Type B pancreatic cell (in vitro differentiated cells): ENCODE measurements at places on chromosomes 1 and 21.

DNA sequence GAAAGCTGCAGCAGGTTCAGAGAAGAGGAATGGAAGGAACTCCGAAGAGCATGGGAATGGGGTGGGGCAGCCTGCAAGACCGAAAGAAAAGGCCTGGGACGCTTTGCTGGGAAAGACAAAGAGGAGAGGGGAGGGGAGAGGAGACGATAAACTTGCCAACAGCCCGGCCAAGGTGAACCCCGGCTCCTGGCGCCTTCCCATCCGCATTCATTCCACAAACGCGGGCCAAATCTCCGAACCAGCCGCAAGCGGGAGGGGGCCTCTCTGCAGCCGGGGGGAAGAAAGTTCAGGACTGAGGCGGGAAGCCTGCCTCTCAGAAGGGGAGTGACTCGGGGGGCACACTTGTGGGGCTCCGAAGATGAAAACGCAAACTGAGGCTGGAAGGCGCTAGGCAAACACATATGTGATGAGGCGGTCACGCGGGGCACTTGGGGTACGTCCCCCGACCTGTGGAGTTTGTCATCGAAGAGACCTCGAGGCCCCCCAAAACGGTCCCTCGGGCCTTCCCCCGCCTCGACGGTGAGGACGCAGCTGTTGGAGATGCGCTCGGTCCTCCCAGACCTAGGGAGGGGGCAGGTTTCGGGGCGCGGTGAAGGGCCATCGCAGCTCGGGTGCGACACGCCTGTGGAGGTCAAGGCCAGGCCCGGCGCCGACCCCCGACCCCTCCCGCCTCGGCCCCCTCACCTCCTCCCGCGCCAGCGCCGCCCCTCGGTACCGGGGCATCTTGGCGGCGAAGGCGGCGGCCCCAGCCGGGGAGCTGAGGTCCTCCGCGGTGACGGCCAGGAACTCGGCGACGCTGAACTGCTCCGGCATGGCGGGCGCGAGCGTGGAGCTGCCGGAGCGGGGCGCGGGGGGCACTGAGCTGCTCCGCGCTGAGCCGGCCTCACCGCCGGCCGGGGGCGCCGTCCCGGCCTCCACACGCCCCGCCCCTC, at the start of gene ASAP3:
Gene ASAP3 (minus strand): TSS at position 859 of the 932 bp plus-strand sequence. CDS start 46 bp downstream, at position 813.
- H3K36me3 ChIP-seq, result peaks cover 3% of the 10 kb centered on the region
- H3K27ac ChIP-seq, result peak within 1 kb of the TSS; percentile 83
- H3K4me1 ChIP-seq, result peaks cover 51% of the 10 kb centered on the region
- H3K27me3 ChIP-seq, result peaks cover 3% of the 10 kb centered on the region

- peaks cover 8% of the 10 kb centered on the region for H3K27me3 ChIP-seq
- peaks cover 5% of the 10 kb centered on the region for H3K4me1 ChIP-seq
- peak overlapping the region; percentile 40 for H3K27ac ChIP-seq
Measured at GRCh38 chr1:3451994-3452865, 2.2 kb upstream of the ARHGEF16 start.

DNA sequence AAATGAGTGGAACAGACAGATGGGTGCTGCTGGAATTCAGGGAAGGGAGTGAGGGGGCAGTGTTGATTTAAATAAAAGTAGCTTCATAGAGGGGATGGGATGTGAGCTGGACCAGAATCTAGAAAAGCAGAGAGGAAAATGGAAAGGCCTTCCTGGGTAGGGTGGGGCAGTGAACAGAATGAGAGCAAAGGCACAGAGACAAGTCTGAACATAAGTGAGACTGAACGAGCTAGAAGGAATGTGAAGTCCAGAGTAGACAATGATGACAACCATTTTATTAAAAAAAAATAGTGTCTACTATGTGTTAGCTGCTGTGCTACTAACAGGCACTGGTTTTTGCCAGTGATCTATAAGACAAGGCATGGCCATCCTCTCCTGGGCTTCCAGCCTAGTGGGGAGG, 36.0 kb downstream of the ELK4 start:
- no peaks in the 10 kb centered on the region for H3K36me3 ChIP-seq
- H3K4me3 ChIP-seq, result no peak overlapping the region
- DNase-seq, result peak; percentile 18
- H3K27ac ChIP-seq, result no peak overlapping the region

- H3K4me1 ChIP-seq, result peaks cover 9% of the 10 kb centered on the region
- H3K27ac ChIP-seq, result no peak overlapping the region
- H3K27me3 ChIP-seq, result peaks cover 3% of the 10 kb centered on the region
- H3K4me3 ChIP-seq, result no peak overlapping the region
- no peak for DNase-seq
Measured at GRCh38 chr1:177012342-177012925, 152.1 kb downstream of the ASTN1 start.

GRCh38 chr21:37047079-37047478, 25.8 kb downstream of the PIGP start:
- no peaks in the 10 kb centered on the region for H3K4me1 ChIP-seq
- no peak for DNase-seq
- no peaks in the 10 kb centered on the region for H3K36me3 ChIP-seq
- H3K4me3 ChIP-seq, result no peak overlapping the region

- peak within 1 kb of the TSS; percentile 80 for H3K27ac ChIP-seq
- no peaks in the 10 kb centered on the region for H3K36me3 ChIP-seq
- peaks cover 20% of the 10 kb centered on the region for H3K4me1 ChIP-seq
- H3K4me3 ChIP-seq, result peak within 1 kb of the TSS; percentile 86
Measured at GRCh38 chr1:1358433-1359271, at the start of gene MXRA8. TSS of gene MXRA8 (minus strand) at chr1:1358555. CDS start at chr1:1358504, 51 bp downstream.

- peaks cover 3% of the 10 kb centered on the region for H3K27me3 ChIP-seq
- H3K27ac ChIP-seq, result no peak overlapping the region
- no peaks in the 10 kb centered on the region for H3K36me3 ChIP-seq
- H3K4me3 ChIP-seq, result no peak overlapping the region
- H3K4me1 ChIP-seq, result no peaks in the 10 kb centered on the region
- DNase-seq, result no peak
Measured at GRCh38 chr1:71014178-71014579, 33.4 kb downstream of the PTGER3 start.

- no peak for DNase-seq
- no peaks in the 10 kb centered on the region for H3K36me3 ChIP-seq
- no peaks in the 10 kb centered on the region for H3K27me3 ChIP-seq
- H3K4me1 ChIP-seq, result peaks cover 7% of the 10 kb centered on the region
Measured at GRCh38 chr1:30035522-30036228, 687.7 kb downstream of the MATN1 start.

GRCh38 chr1:84506729-84507453, 510 bp upstream of the GNG5 start:
- H3K4me3 ChIP-seq, result peak overlapping the region; percentile 94
- H3K36me3 ChIP-seq, result peaks cover 9% of the 10 kb centered on the region
- peak overlapping the region; percentile 95 for H3K27ac ChIP-seq
- peaks cover 24% of the 10 kb centered on the region for H3K4me1 ChIP-seq
- no peak for DNase-seq
- no peaks in the 10 kb centered on the region for H3K27me3 ChIP-seq

- H3K27me3 ChIP-seq, result peaks cover 14% of the 10 kb centered on the region
- no peaks in the 10 kb centered on the region for H3K4me1 ChIP-seq
- H3K4me3 ChIP-seq, result no peak overlapping the region
- H3K36me3 ChIP-seq, result no peaks in the 10 kb centered on the region
- H3K27ac ChIP-seq, result no peak overlapping the region
Measured at GRCh38 chr1:57551476-57551875, 127.6 kb upstream of the DAB1 start.

DNA sequence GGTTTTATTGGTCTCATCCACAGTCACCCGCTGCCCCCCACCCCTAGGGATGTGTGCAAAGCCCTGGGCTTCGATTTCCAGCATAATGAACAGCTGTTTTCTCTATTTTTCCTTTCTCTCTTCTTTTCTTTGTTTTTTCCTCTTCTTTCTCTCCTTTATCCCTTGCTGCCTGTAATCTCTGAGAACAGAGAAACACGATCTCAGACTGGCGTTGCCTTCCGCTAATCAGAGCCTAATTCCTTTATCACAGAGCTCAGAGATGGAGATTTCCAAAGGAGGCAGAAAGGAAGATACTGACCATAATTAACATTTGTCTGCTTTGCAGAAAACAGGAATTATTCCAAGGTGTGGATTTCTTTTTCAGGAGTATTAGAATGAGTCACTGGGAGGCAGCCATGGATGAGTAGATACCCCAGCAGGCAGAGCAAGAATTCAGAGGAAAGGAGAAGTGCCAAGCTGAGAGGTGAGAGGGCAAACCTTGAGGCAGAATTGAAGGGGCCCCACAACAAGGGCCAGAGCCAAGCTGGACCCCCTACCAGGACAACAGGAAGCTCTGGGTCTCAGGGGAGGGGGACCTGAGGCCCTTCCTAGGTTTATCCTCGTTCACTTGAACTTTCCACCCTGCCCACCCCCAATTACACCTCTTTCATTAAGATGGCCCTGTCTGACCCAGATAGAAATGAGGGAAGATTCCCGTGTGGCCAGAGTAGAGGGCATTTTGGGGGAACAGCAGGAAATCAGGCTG, 33.3 kb downstream of the MATN1 start:
- peaks cover 32% of the 10 kb centered on the region for H3K4me1 ChIP-seq
- no peaks in the 10 kb centered on the region for H3K36me3 ChIP-seq
- peak overlapping the region; percentile 42 for H3K4me3 ChIP-seq
- DNase-seq, result no peak

DNA sequence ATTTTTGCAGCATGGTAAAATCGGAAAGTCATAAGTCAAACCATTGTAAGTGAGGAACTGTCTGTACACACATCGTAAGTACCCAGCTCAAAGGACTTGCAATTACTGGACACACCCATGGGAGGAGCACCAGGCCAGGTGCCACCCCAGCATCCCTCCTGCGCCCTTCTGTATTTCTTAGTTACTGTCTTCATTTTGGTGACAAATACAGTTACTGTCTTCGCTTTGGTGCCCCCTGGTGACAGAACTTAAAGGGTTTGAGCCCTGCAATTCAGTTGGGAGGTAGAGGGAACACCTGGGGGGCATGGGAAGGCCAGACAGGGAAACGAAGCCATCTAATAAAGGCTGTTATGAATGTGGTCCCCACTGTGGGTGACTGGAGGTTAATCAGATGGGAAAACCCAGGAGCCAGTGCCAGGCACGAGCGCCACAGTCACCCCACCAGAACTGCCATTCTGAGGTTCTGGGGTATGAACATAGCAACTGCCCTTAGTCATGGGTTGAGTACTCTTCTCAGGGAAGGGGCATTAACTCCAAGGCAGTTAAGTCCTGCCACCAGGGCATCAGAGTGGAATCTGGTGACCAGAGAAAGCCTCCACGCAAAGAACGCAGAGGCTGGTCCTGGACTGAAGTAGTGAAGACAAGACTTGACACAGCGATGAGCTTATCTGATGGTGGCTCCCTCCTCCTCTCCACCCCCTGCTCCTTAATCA, 612.9 kb downstream of the PTPRU start:
- no peak overlapping the region for H3K27ac ChIP-seq
- H3K4me1 ChIP-seq, result peaks cover 16% of the 10 kb centered on the region
- no peak for DNase-seq
- no peak overlapping the region for H3K4me3 ChIP-seq
- H3K27me3 ChIP-seq, result peaks cover 35% of the 10 kb centered on the region

GRCh38 chr1:89799495-89799894, 21.3 kb upstream of the LRRC8D start:
- peaks cover 3% of the 10 kb centered on the region for H3K27me3 ChIP-seq
- DNase-seq, result no peak
- H3K36me3 ChIP-seq, result no peaks in the 10 kb centered on the region

- H3K27ac ChIP-seq, result no peak overlapping the region
- H3K4me3 ChIP-seq, result no peak overlapping the region
- H3K4me1 ChIP-seq, result peaks cover 14% of the 10 kb centered on the region
- H3K36me3 ChIP-seq, result no peaks in the 10 kb centered on the region
- peaks cover 6% of the 10 kb centered on the region for H3K27me3 ChIP-seq
- no peak for DNase-seq
Measured at GRCh38 chr1:15364740-15365139, 44.9 kb upstream of the EFHD2 start.
